ENCODE measurements at places on chromosomes 6 and 20.

- peak; percentile 69 for DNase-seq
Observed at GRCh38 chr6:12266571-12266970, 23.6 kb upstream of the EDN1 start.

DNA sequence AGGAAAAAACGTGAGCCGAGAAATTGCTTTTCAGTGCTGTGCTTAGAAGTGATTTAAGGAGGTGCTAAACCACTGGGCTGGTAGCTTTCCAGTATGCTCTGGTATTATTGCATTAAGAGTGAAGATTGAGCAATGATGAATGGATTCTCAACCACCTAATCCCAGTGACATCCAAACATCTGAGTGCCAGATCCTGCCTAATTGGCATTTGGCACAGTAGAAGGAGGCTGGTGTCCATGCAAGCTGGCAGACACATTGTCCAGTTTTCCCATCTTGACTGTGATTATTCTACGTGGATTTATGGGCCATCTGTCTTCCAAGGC, 398.0 kb upstream of the PLCB4 start:
- DNase-seq: no peak

- no peak for DNase-seq
Observed at GRCh38 chr6:149334682-149335160, 17.2 kb downstream of the TAB2 start.

DNA sequence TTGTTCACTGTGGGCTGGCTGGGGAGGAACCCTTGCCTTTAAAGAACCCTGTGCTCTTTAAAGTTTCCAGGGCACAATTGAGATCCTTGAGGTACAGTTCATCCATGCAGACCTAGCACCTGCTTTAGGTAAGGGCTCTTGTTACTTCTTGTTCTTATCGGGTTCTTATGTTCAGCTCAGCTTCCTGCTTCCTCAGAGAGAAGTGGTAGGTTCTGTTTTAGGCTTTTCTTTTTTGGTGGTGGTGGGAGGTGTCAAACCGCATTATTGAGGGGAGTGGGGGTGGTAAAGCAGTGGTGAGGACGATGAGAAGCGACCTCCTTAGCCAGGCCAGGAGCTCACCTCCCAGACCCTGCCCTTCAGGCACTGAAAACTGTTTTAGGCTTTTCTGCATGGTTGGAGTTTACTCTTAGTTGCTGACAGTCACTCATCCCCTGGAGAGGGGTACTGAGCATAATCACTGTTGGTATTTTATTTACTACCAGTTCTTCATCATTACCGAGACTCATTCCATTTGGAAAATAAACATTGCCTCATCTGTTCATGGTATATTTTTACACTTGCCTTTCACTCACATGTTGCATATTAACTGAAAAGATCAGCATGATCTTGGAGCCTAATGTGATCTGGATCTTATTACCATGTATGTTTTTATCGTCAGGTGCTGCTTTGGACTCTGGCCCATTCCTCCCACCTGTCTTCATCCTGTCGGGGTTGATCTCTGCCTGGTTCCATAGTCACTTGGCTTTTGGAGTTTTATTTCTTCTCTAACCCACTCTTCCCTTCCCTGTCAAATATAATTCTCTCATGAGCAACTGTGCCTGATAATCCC, 35.4 kb downstream of the SLC16A10 start:
- DNase-seq: no peak

DNA sequence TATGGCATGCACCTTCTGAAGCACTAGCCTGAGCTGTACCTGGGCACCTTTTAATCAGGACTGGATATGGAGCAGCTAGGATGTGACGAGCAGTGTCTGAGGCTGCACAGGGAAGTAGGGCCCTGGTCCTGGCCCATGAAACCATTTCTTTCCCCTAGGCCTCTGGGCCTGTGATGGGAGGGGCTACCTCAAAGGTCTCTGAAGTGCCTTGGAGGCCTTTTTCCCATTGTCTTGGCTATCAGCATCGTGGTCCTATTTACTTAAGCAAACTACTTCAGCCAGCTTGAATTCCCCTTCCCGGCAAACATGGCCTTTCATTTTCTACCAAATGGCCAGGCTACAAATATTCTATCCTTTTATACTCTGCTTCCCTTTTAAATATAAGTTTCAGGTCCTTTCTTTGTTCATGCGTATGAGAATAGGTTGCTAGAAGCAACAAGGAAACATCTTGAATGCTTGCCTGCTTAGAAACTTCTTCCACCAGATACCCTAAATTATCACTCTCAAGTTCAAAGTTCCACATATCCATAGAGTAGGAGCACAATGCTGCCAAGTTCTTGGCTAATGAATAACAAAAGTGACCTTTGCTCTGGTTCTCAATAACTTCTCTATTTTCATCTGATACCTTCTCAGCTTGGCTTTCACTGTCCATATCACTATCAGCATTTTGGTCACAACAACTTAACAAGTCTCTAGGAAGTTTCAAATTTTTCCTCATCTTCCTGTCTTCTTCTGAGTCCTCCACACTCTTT, 673.1 kb downstream of the HTR1B start:
- no peak for DNase-seq

GRCh38 chr20:1805816-1806215, 89.4 kb upstream of the SIRPA start:
- DNase-seq: no peak

DNA sequence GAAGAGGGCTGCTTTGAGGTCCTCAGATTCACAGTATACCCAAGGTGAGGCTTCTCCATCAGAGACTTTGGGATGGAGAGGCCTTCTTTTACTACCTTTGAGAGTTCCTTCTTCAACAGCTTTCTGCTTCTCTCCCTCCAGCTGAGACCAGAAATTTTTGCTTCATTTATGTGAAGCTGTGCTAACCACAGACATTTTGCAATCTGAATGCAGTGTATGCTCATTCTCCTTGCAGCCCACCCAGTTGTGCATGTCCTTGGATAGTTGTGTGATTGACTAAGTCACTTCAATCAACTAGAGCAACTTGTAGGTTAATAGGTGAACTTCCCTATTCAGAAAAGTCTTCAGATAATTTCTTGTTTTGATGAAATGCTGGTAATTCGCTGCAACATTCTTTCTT, 20.1 kb downstream of the DCBLD1 start:
- no peak for DNase-seq

GRCh38 chr20:50221501-50222308, 31.1 kb downstream of the CEBPB start:
- DNase-seq: peak; percentile 86

GRCh38 chr6:92647630-92648029, 771.7 kb downstream of the EPHA7 start:
- DNase-seq: no peak

- DNase-seq: no peak
Observed at GRCh38 chr6:111447051-111447450, 36.0 kb downstream of the REV3L start.

GRCh38 chr20:3128275-3128984, 31.2 kb downstream of the FASTKD5 start:
- DNase-seq: no peak

DNA sequence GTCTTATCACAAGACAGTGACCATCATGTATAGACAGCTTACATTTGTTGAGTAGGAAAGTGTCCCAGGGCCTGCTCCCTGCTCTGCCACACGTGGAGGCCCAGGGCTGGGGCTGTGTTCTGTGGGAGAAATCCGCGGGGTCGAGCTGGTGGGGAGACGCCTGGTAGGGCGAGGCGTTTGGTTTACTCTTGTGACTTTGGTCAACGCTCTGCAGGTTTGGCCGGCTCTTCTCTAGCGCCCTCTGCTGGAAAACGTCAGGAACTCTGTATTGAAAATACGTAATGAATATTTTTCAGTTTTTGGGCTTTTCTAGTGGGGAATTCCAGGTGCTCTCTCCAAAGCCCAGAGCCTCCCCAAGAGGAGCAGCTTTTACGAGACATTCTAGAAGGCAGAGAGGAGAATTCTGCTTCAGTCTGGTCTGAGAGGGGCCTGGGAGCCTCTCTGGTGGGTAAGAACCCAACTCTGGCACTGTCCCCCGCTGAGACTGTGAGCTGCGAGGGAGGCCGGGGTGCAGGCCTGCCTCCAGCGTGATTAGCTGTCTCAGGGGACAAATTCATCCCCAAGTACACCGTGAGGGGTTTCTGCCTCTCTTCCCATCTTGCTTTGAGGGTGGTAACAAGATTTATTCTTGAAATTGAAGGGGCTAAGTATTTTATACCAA, 112.6 kb upstream of the RALGAPA2 start:
- peak; percentile 85 for DNase-seq

- no peak for DNase-seq
Observed at GRCh38 chr6:140821196-140821595, 1311.5 kb upstream of the GJE1 start.

DNA sequence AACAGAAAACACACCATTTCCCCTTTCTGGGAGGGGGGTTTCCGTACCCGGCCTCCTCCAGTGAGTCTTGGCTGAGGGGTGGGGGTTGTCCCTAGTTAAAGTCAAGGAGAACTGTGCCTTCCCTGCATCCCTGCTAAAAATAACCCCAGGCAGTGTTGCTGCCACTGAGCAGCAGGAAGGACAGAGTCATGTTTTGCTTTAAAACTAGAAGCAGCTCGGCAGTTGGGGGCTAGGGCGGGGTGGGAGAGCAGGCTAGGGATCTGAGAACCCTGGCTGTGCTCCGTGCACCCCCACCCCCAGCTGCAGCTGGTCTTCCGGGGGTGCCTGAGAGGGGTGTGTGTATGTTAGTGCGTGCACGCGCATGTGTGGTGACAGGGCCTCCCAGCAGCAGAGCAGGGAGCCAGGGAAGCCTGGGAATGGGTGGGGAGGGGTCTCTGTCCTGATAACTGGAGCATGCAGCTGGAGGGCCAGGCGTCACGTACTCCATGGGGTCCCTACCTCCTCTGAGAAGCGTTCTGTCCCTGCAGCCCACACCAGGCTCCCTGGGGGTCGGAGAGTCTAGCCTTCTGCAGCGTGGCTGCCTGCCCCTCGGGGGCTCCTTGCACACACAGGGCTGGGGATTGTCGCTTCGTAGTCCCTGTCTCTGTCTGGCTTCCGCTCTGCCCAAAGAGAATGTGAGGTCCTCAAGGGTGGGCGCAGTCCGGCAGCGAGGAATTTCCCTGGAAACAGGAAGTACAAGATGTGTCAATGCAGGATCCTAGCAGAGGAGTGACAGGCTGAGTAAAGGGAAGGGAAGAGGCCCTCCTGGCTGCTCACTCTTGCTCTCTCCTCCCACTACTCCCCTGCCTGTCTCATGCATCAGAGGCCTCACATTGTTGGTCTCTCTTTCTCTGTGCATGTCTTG, 16.8 kb upstream of the ARMC12 start:
- DNase-seq: peak; percentile 73

DNA sequence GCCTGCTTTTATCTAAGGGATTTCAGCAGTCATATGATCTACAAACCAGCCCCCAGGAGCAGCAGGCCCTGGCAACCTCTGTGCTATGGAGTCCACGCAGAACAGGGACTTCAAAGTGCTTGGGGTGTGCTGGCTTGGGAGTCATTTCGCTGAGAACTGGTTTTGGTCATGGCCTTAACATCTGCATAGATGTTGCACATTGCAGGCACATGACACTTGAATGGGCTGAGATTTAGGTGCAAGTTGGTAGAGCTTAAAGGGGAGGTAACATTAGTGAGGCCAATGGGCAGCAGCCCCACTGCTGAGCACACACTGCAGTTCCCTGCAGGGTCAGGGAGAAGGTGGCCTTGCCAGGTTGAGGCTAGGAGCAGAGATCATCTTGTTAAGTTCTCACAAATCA, 43.6 kb downstream of the RREB1 start:
- no peak for DNase-seq

DNA sequence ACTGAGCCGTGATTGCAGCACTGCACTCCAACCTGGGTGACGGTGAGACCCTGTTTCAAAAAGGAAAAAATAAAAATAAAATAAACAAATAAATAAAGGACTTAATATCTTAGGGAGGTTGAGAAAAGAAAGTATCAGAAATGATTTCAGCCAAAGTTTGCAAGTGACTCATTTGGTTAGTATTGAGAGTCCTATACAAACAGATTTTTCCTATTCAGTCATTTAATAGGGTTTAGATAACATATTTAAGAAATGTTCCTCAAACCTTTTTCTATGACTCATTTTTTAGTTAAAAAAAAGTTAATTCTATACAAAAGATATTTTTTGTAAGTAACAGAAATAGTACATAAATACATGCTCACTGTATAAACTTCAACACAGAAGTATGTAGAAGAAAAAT, 235.1 kb downstream of the GJA1 start:
- DNase-seq: no peak

DNA sequence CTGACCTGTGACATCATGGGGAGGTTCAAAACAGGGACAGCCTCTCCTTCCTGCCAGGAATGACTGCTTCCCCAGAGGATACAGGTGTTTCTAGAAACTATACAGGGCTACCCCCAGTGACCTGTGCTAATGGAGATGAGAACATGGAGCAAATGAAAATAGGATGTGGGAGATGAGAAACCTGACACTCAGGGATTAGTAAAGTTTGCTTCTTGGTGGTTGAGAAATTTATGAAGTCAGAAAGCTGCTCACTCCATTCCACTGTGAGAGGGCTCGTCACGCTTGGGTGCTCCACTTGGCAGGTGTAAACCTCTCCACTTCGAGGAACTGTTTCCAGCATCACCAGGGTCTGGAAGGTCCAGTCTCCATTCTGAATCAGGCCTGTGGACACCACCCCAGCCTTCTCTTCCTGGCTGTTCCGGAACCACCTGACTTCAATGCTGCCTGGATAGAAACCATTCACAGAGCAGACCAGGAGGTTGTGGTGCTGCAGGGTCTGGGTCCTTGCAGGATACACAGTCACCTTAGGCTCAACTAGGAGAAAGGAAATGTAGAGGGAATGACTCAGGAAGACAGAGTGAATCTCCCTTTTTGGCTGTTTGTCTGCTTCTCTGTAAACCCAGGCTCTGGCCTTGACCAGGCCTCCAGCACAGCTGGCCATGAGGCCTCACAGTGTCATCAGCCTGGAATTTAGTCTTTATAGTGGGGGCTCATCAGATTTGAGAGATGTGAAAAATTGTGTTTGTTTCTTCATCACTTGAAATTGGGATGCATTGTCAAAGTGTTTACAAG, 10.8 kb downstream of the HLA-DRB5 start:
- DNase-seq: no peak

DNA sequence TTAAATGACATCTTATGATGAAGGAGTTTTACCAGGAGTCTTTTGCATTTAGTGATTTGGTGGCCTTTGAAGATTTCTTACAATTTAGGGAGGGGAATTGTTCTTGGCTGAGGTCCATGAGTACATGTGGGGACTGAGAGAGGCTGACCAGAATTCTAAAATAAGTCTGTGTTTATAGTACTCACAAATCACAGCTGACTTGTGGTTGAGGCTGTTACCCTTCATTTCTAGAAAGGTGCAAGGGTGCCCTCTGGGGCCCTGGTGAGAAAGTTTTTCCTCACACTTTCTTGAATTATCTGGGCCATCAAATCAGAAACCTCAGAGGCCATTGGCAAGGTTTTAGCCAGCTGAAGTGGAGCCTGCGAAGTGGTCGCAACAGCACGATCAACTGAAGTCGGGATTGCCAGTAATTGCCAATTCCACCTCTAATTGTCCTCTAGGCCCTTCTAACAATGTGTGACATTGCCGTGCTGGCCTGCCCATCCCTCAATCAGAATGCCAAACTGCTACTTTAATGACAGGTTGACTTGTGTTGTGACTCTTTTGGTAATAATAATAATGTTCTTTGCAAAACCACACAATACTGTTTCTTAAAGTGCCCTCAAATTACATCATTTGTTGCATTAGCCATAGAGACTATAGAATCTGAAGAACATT, 221.6 kb downstream of the OGFRL1 start:
- peak; percentile 2 for DNase-seq

DNA sequence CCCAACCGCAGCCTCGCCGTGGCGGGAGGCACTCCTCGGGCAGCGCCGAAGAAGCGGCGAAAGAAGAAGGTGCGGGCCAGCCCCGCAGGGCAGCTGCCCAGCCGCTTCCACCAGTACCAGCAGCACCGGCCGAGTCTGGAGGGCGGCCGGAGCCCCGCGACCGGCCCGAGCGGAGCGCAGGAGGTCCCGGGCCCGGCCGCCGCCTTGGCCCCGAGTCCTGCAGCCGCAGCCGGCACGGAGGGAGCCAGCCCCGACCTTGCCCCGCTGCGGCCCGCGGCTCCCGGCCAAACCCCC, 525 bp downstream of the PNRC1 start:
- DNase-seq: no peak
